ENCODE measurements at places on chromosomes 3 and 15. TPM values are rescaled to one million over a fixed set of nuclear protein-coding genes. Genes with fewer than 3 reads are reported as not detected.

DNA sequence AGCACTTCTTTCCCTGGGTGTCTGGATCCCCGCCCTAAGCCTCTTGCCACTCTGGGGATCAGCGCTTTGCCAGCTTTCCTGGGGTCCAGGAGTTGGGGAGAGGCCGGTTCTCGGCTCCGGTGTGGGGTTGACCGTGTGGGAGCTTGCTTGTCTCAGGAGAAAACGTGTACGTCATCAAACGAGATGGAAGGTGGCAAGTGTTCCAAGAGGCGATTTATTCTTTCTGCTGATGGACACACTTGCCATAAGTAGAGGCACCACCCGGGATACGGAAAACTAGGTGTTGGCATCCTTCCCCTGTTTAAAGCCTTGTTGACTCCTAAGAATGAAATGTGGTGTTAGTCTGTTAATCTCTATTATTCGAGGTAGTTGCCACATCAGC, 295 bp downstream of the ZWILCH start:
- peaks cover 51% of the 10 kb centered on the region for H3K36me3 ChIP-seq
- no peaks in the 10 kb centered on the region for H3K27me3 ChIP-seq
- DNase-seq = no peak
- peak overlapping the region; percentile 100 for H3K27ac ChIP-seq
- peak overlapping the region; percentile 100 for H3K4me3 ChIP-seq

AADACL2 gene
- not detected for total RNA-seq

- H3K27ac ChIP-seq = no peak overlapping the region
- H3K27me3 ChIP-seq = no peaks in the 10 kb centered on the region
- H3K4me1 ChIP-seq = no peaks in the 10 kb centered on the region
- no peak overlapping the region for H3K4me3 ChIP-seq
- no peaks in the 10 kb centered on the region for H3K36me3 ChIP-seq
- DNase-seq = no peak
Measured at GRCh38 chr3:184636741-184637316, 75.0 kb downstream of the MAGEF1 start.

NTRK3 gene
- not detected for total RNA-seq

DNA sequence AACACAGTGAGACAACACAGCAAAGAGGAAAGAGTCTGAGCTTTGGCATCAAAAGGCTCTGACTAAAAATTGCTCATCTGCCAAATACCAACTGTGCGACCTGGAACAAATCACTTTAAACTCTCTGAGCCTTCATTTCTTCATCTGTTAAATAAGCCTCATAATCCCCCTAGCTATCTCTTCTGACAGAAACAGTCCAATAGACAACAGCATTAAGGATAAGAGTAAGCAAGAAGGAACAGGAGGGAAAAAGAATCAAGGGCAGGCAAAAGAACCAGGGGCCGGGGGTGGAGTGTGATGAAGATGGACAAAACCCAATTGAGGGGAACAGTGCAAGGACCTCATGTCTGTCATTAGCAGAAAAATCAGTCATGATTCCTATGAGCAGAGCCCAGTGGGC, 79.4 kb upstream of the SETMAR start:
- DNase-seq = no peak
- no peaks in the 10 kb centered on the region for H3K4me1 ChIP-seq
- no peaks in the 10 kb centered on the region for H3K27me3 ChIP-seq
- no peaks in the 10 kb centered on the region for H3K36me3 ChIP-seq

DNA sequence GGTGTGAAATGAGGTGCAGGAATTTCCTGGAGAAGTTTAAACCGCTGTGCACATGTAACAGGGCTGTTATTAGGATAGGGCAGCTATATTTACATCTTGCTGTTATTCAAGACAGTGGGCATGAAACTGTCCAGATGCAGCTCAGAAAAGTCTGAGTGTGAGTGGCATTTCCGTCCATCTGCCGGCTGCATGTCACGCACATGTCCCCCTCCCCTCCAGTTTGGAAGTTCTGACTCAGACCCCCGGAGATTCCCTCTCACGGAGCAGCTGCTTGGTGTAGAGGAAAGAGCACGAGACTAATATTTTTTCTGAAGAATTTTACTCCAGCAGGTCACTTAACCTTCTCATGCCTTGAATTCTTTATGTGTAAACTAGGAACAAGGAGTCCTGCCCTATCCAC, 69.8 kb downstream of the FEM1B start:
- H3K36me3 ChIP-seq = no peaks in the 10 kb centered on the region
- H3K27me3 ChIP-seq = no peaks in the 10 kb centered on the region
- no peaks in the 10 kb centered on the region for H3K4me1 ChIP-seq
- no peak overlapping the region for H3K4me3 ChIP-seq
- no peak overlapping the region for H3K27ac ChIP-seq

CRTC3 gene
- 45.0 TPM for total RNA-seq

GRCh38 chr3:45618081-45618509, 23.5 kb downstream of the LIMD1 start:
- no peak overlapping the region for H3K4me3 ChIP-seq
- H3K27me3 ChIP-seq = no peaks in the 10 kb centered on the region
- peaks cover 21% of the 10 kb centered on the region for H3K4me1 ChIP-seq
- no peak for DNase-seq
- no peaks in the 10 kb centered on the region for H3K36me3 ChIP-seq

DNA sequence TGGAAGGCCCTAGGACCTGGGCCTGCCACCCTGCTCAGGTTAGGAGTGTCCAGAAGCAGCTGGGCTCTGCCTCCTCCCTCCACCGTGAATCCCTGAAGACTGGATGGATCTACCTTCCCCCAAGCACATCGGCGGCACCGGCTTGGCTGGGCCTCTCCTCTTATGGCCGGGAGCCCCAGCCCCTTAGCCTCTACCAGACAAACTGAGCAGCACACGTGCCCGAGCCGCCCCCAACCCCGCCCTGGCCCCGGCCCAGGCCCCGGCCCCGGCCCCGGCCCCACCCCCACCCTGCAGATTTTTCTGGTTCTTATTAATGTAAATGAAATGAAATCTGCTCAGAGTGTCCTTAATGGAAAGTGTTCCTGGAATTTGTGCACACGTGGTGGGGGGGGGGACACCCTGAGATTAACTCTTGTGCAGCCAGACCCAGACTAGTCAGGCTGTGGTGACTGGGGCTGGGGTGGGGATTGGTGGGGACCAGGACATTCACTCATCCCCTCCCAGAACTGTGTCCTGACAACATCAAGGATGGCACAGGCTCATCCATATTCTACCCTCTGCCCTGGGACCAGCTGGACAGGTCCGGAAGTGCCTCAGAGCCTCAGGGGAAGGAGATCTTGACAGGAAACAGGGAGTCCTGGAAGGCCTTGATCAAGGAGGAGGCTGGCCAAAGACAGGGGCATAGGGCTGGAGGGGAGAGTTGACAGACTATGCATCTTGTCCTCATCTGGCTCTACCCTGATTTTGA, 30.9 kb upstream of the SEMA3F start:
- H3K36me3 ChIP-seq = no peaks in the 10 kb centered on the region
- peaks cover 40% of the 10 kb centered on the region for H3K4me1 ChIP-seq
- no peak overlapping the region for H3K27ac ChIP-seq
- H3K27me3 ChIP-seq = no peaks in the 10 kb centered on the region
- no peak overlapping the region for H3K4me3 ChIP-seq

GRCh38 chr15:25860885-25861866, 2.0 kb downstream of the ATP10A start:
- DNase-seq = no peak
- no peaks in the 10 kb centered on the region for H3K36me3 ChIP-seq
- H3K27me3 ChIP-seq = no peaks in the 10 kb centered on the region
- H3K27ac ChIP-seq = no peak overlapping the region
- H3K4me3 ChIP-seq = no peak overlapping the region

DNA sequence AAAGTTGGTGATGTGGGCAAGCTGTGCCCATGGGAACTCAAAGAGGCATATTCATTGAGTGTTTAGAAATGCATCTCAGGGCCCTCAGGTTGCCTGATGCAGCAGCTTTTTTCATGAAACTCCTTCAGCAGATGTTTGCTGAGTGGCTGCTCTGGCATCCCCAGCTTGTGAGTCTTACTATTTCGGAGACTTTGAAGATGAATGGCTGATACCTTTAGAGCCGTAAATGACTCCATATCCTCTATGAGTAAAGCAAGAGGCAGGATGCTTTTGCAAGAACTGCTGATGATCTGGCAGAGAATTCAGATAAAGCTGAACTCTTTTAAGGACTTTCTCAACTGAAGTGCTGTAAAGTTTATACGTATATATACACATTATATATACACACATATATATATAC, 384.3 kb downstream of the CACNA2D3 start:
- H3K36me3 ChIP-seq = no peaks in the 10 kb centered on the region
- H3K27ac ChIP-seq = no peak overlapping the region
- H3K4me1 ChIP-seq = no peaks in the 10 kb centered on the region
- no peak for DNase-seq
- H3K4me3 ChIP-seq = no peak overlapping the region

SLC28A1 gene
- not detected for total RNA-seq

CTXN2 gene
- total RNA-seq = 0.05 TPM

- H3K4me3 ChIP-seq = no peak overlapping the region
- no peaks in the 10 kb centered on the region for H3K36me3 ChIP-seq
- H3K4me1 ChIP-seq = no peaks in the 10 kb centered on the region
- no peaks in the 10 kb centered on the region for H3K27me3 ChIP-seq
- H3K27ac ChIP-seq = no peak overlapping the region
Measured at GRCh38 chr3:111454551-111454950, 87.4 kb upstream of the CD96 start.

GRCh38 chr3:194872669-194872977, 186.9 kb downstream of the FAM43A start:
- no peak for DNase-seq
- H3K36me3 ChIP-seq = no peaks in the 10 kb centered on the region

GRCh38 chr15:40899536-40900207, 5.4 kb downstream of the VPS18 start:
- H3K4me3 ChIP-seq = no peak overlapping the region
- DNase-seq = no peak
- H3K4me1 ChIP-seq = peaks cover 8% of the 10 kb centered on the region
- no peaks in the 10 kb centered on the region for H3K27me3 ChIP-seq
- H3K27ac ChIP-seq = no peak overlapping the region

SLC9A9 gene
- total RNA-seq = not detected

GRCh38 chr3:50416736-50417636, 57.7 kb upstream of the TMEM115 start:
- DNase-seq = no peak
- H3K27ac ChIP-seq = no peak overlapping the region
- H3K4me3 ChIP-seq = no peak overlapping the region

DNA sequence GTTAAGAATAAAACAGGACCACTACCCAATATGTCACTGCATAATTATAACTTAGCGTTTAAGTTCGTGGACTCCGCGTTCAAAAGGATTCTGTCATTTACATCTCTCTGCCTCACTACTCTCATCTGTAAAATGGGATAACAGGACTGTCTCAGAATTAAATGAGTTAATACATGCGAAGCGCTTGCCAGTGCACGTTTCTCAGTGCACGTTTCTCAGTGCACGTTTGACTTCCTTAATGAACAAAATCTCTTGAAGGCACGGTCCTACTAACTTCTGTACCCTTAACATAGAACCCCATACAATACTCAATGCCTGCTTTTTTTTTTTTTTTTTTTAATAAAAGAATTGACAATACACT, 499 bp downstream of the RABL3 start:
- H3K27me3 ChIP-seq = no peaks in the 10 kb centered on the region
- H3K4me3 ChIP-seq = peak overlapping the region; percentile 98
- H3K4me1 ChIP-seq = peaks cover 15% of the 10 kb centered on the region

CKMT1B gene
- 2.4 TPM for total RNA-seq

- H3K4me3 ChIP-seq = no peak overlapping the region
- H3K27ac ChIP-seq = no peak overlapping the region
- H3K36me3 ChIP-seq = no peaks in the 10 kb centered on the region
- peaks cover 2% of the 10 kb centered on the region for H3K27me3 ChIP-seq
Measured at GRCh38 chr15:37891766-37892368, 42.6 kb upstream of the TMCO5A start.

DNA sequence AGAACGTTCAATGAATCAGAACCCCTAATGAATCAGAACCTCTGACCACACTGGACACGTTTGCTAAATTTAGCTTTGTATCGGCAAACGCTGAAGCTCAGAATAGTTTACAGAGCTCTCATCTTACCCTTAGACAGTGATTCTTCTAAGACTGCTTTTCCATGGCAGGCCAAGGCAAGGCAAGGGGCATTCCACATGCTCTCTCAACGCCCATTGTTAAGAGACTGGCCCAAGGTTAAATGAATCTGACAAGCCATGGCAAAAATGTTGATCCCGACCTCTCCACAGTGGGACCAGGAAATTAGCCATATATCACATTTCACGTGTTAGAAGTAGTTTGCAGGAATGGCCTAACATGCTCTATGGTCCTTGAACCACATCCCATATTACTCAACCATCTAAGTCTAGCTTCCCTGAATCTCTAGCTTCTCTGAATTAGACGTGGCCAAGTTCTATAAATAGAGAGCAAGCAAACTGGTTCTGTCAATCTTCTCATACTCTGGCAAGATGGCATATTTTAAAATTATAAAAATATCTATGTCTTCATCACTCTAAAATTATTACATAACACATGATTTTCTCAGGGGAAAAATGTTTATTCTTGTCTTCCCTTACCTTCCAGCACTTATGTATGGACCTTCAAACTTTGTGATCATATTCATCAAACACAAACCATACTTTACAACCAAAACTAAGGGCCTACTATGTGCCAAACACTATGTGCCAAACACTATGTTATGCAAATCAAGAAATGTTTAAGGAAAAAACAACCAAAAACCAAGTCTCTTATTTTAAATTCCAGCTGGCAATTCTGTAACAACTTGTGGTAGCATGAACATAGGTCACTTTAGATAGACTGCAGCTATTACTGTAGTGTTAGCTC, 54.3 kb downstream of the AAGAB start:
- H3K4me1 ChIP-seq = peaks cover 39% of the 10 kb centered on the region
- peak overlapping the region; percentile 80 for H3K27ac ChIP-seq
- H3K27me3 ChIP-seq = no peaks in the 10 kb centered on the region

DNA sequence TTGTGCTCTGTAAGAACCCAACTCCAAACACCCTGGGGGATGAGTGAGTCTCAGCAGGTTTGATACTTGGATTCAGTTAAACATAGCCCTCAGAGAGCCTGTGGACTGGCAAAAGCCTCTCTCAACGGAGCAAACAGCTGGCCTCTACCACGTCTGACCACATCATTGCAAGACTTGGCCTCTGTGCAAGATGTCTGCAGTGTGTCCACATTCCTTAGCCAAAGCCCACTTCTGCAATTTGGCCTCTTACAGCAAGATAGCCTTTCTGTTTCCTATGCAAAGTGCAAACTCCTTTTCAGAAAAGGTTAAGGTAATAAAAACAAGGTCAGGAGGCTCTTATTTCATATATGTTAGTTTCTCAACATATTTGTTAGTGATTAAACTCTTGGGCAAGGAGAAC, 27.9 kb downstream of the FBN1 start:
- no peaks in the 10 kb centered on the region for H3K27me3 ChIP-seq
- no peak overlapping the region for H3K27ac ChIP-seq
- no peak overlapping the region for H3K4me3 ChIP-seq

CMTM7 gene
- 43.5 TPM for total RNA-seq

GRCh38 chr3:105827959-105828358, 40.9 kb downstream of the CBLB start:
- H3K36me3 ChIP-seq = no peaks in the 10 kb centered on the region
- DNase-seq = peak; percentile 46

GRCh38 chr3:150264561-150265279, 143.4 kb upstream of the TSC22D2 start:
- H3K27me3 ChIP-seq = no peaks in the 10 kb centered on the region
- no peak overlapping the region for H3K27ac ChIP-seq
- no peaks in the 10 kb centered on the region for H3K36me3 ChIP-seq
- no peak for DNase-seq
- H3K4me1 ChIP-seq = peaks cover 4% of the 10 kb centered on the region
- no peak overlapping the region for H3K4me3 ChIP-seq

CIP2A gene
- 52.0 TPM for total RNA-seq

GRCh38 chr15:26113296-26113695, 250.2 kb upstream of the ATP10A start:
- H3K36me3 ChIP-seq = no peaks in the 10 kb centered on the region
- H3K4me3 ChIP-seq = no peak overlapping the region
- no peaks in the 10 kb centered on the region for H3K4me1 ChIP-seq
- no peak for DNase-seq
- H3K27me3 ChIP-seq = no peaks in the 10 kb centered on the region
- no peak overlapping the region for H3K27ac ChIP-seq
